ENCODE measurements at places on chromosomes 2 and 18.

GRCh38 chr2:141591787-141592186, 539.0 kb downstream of the LRP1B start:
- DNase-seq, result no peak

DNA sequence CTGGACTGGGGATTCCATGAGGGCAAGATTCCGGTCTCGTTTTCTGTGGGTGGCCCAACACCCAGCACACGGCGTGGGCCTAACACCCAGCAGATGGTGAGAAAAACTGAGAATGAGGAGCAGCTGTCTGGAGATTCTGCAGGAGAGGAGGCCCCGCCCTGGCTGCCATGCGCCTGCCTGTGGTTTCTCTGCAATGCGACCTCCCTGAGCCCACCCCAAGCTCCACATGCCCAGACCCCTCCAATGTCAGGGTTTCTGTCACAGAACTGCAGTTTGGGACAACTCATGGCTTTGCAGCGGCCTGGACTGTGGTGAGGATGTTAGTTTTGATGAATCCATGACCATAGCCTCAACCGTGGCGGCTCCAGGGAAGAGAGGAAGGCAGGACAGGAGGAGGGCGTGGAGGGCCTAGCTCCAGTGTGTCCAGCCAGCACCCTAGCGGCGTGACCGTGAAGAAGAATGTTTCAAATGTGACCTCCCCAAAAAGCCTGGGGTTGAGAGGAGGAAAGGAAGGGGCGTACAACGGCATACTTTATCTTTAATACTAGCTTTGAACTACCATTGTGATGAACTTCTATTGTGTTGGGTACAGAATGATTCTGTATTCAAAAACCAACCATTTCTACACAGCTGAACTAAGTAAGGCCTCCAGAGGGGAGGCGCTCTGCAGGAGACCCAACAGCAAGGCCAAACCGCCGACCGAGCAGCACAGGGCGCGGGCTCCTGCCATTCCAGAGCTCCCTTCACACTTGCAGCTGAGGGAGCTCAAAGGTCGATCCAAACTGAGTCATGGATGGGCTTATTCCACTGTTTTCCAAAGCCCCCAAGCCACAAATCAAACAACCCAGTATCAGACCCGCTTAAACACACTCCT, 3.4 kb downstream of the PXDN start:
- no peak for DNase-seq

GRCh38 chr2:140454717-140455116, 1674.5 kb upstream of the NXPH2 start:
- DNase-seq, result no peak

- no peak for DNase-seq
Observed at GRCh38 chr18:9181275-9181674, 44.7 kb downstream of the ANKRD12 start.

DNA sequence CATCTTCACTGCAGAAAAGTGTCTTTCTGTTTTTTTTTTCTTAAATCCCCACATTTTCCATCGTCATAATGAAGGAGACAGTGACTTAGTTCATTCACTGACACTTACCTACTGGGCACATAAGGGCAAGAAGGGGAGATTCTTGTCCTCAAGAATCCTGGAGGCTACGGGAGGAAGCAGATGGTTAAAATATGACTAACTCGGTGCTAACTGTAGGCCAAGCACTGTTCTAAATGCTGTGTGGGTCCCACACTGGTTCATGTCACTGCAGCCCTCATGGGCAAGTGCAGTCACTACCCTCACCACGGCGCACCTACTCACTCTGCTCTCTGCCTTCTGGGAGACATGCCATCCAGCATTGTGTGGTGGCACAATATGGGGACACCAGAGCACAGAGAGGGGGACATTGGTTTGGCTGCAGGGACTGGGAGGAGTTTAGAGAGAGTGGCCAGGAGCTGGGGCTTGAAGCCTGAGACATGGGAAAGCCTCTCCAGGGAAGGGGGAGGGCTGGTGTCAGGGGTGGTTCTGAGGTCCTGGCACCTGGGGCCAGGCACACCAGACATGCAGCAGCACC, 305.2 kb downstream of the MYCN start:
- no peak for DNase-seq

GRCh38 chr2:18284331-18284730, 276.1 kb downstream of the RDH14 start:
- no peak for DNase-seq

- no peak for DNase-seq
Observed at GRCh38 chr2:27451095-27451494, 8.9 kb downstream of the KRTCAP3 start.

- no peak for DNase-seq
Observed at GRCh38 chr2:20005067-20005627, 7.3 kb downstream of the MATN3 start.

- DNase-seq, result no peak
Observed at GRCh38 chr2:21915201-21915600, 791.4 kb downstream of the TDRD15 start.

GRCh38 chr2:84800194-84800805, 80.6 kb downstream of the TRABD2A start:
- DNase-seq, result no peak

DNA sequence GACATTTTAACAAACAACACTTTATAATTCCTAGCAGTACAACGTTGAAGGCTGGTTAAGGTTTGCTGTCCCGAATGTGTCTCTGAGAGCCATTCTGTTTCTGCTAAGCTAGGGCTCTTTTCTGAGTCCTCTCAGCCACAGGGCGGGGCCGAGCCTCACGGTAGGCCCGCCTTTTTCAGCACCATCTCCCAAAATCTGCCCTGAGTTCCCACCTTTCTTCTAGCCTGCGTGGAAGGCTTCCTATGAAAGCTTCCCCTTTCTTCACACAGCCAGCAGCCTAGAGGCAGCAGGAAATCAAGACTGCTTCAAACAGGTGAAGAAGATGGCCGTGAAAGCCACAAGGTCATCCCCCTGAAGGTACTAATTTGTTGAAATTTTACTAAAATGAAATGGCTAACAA, 255.5 kb downstream of the CDH2 start:
- DNase-seq, result no peak

GRCh38 chr2:136490100-136490499, 275.2 kb upstream of the THSD7B start:
- no peak for DNase-seq

DNA sequence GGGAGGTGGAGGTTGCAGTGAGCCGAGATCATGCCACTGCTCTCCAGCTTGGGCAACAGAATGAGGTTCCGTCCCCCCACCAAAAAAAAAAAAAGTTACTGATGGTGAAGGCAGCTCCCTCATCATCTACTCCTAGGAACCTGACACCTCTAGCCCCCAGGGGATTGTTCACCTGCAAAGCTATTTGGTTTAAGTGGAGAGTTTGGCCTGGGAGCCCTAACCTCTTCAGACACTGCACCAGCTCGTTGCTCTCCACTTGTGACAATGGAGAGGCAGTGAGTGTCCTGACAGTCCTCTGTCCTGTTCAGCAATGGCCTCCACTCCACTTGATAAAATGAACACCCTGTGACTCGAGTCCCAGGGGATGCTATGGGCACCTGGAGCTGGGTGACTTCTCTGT, 43.5 kb downstream of the ATP6V1C2 start:
- no peak for DNase-seq

GRCh38 chr2:192030856-192031255, 163.9 kb downstream of the TMEFF2 start:
- DNase-seq, result no peak

GRCh38 chr18:32956591-32957315, 183.9 kb upstream of the KLHL14 start:
- DNase-seq, result no peak

GRCh38 chr2:85326406-85327159, 1.2 kb downstream of the TGOLN2 start:
- peak; percentile 16 for DNase-seq

GRCh38 chr2:102753563-102754159, 8.2 kb upstream of the TMEM182 start:
- DNase-seq, result no peak

DNA sequence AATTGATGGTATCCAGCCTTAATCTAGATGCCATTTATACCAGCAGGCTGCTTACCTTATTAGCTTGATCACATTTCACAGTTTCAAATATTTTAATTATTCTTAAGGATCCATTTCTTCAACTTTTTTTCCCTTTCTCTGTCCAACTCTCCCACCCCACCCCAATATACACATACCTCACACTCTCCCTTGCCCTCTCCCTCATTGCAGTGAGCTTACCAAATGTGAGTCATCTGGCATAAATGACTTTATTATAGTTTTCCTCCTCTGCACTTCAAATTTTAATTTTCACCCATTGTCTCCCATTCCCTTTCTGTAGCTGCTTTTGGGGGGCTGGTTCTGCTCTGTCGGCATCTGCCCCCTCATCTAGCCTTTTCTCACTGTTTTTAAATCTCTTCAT, 12.9 kb downstream of the HTR2B start:
- DNase-seq, result no peak

DNA sequence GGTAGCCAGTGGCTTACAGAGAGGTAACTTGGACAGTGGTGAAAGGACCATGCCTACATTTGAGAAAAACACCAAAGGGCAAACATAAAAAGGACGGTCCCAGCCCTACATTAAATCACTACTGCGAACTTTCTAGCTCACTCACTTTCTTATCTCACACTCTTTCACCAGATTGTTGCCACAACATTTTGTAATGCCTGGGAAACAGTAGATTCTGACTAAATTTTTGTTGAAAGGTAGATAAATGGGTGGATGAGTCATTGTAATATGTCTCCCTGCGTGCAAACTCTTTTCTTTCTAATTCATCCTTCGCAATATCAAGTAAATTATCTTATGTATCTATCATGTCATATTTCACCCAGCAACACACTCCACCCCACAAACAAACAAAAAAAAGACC, 192.2 kb downstream of the IRS1 start:
- DNase-seq, result no peak

GRCh38 chr2:42156721-42157120, 12.4 kb upstream of the EML4 start:
- DNase-seq, result no peak

GRCh38 chr2:134466141-134466540, 212.3 kb downstream of the MGAT5 start:
- no peak for DNase-seq

- no peak for DNase-seq
Observed at GRCh38 chr2:129164220-129164949, 815.1 kb upstream of the RAB6C start.

GRCh38 chr2:75199428-75200011, at the start of gene TACR1:
TACR1 (minus strand) TSS chr2:75199520; CDS start chr2:75198934, 586 bp downstream.
- DNase-seq, result peak; percentile 42

GRCh38 chr2:60247471-60247870, 306.0 kb downstream of the BCL11A start:
- no peak for DNase-seq

Data from T follicular helper cell (primary cell).